ENCODE measurements at places on chromosomes 12 and 14.

DNA sequence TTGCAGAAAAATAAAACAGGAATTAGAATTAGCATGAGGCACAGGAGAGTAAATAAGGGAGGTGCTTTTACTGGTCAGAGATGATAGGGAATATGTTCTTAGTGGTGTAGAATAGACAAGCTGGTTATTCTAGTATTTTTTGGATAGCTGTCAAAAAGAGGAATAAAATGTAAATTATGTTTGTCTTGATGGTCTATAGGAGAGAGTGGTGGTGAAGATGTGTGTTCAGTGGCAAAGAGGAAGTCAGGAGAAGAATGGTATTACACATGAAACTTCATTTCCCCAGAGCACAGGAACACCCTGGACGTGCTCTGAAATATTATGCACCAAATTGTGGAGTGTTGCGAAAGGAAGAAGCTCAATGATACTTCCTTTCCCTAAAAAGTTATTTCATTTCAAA, 27.8 kb downstream of the MUCL1 start:
- no peak for DNase-seq

GRCh38 chr12:45666396-45666795, 63.1 kb upstream of the ARID2 start:
- no peak for DNase-seq

DNA sequence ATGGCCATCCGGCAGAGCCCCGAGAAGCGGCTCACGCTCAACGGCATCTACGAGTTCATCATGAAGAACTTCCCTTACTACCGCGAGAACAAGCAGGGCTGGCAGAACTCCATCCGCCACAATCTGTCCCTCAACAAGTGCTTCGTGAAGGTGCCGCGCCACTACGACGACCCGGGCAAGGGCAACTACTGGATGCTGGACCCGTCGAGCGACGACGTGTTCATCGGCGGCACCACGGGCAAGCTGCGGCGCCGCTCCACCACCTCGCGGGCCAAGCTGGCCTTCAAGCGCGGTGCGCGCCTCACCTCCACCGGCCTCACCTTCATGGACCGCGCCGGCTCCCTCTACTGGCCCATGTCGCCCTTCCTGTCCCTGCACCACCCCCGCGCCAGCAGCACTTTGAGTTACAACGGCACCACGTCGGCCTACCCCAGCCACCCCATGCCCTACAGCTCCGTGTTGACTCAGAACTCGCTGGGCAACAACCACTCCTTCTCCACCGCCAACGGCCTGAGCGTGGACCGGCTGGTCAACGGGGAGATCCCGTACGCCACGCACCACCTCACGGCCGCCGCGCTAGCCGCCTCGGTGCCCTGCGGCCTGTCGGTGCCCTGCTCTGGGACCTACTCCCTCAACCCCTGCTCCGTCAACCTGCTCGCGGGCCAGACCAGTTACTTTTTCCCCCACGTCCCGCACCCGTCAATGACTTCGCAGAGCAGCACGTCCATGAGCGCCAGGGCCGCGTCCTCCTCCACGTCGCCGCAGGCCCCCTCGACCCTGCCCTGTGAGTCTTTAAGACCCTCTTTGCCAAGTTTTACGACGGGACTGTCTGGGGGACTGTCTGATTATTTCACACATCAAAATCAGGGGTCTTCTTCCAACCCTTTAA, 1.5 kb downstream of the FOXG1 start:
- no peak for DNase-seq

- DNase-seq: no peak
These were observed 199.3 kb upstream of the PPFIA2 start for GRCh38 chr12:81958406-81958805.

GRCh38 chr12:125742413-125742812, 677.2 kb downstream of the AACS start:
- DNase-seq: no peak

DNA sequence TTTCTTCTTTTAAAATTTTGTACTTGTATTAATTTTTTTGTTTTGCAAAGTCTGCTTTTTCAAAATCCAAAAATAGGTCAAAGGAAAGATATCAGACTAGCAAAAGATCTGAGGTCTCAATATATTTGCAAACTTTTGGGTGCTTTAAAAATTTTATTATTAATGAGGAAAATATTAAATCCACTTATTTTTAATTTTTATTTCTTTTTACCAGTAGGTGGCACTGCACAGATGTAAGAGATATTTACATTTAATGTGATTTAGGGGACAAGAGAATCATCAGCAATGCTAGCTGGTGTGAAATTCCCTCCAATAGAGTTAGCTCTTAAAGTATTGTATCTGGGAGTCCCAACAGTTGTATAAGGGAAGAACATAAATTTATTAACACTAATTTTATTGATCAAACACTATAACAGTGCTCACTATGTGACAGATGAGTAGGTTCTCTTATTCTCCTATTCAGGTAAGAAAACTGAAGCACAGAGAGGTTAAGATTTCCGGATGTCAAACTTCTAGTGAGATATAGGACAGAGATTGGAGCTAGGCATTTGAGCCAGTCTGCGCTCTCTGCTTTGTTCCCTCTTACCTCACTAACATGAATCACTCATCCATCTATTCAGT, 30.5 kb downstream of the ALX1 start:
- DNase-seq: no peak

DNA sequence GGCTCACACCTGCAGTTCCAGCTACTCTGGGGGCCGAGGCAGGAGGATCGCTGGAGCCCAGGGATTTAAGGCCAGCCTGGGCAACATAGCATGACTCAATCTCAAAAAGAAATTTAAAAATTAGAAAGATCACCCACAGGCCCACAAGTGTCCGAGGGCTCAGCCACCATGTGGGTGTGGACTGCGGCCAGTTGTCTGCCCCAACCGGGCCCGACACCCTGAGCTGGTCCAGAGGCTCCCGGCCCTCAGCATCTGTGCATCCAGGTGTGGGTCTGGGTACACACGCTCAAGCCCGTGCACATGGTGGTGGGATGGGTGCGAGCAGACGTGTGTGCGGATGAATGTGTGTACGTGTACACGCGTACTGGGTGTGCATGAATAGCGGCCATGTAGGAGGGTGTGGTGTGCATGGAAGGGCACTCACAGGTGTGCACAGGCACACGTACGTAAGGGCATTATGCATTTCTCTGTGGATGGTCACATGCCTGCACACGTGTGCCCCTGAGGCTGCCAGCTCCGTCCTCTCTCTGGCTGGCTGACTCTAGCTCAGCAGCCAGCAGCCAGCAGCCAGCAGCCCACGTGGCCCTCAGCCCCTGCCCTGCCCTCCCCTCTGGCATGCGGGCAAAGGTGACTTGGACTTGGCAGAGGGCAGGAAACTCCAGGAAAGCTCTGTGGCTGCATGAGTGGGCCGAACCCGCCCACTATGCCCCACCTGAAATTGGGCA, 23.3 kb upstream of the NUDT14 start:
- no peak for DNase-seq

- DNase-seq: no peak
These were observed 50.0 kb downstream of the LGMN start for GRCh38 chr14:92698393-92698792.

DNA sequence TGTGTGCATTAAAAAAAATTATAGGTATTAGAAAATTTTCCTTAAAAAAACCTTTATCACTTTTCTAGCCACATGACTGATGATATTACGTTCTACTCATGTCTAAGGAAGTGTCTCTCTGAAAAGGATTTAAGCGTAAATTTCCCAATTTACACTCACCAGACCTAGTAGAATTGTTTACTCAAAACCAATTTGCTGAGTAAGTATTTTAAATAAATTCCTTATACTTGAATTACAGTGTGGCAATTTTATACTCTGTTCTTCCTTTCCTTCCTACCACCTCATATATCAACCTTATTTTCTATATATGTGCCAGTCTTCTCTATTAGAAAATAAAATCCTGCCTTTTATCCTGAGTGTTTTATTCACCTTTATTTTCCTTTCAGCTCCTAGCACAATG, 1035.1 kb downstream of the TRHDE start:
- no peak for DNase-seq

DNA sequence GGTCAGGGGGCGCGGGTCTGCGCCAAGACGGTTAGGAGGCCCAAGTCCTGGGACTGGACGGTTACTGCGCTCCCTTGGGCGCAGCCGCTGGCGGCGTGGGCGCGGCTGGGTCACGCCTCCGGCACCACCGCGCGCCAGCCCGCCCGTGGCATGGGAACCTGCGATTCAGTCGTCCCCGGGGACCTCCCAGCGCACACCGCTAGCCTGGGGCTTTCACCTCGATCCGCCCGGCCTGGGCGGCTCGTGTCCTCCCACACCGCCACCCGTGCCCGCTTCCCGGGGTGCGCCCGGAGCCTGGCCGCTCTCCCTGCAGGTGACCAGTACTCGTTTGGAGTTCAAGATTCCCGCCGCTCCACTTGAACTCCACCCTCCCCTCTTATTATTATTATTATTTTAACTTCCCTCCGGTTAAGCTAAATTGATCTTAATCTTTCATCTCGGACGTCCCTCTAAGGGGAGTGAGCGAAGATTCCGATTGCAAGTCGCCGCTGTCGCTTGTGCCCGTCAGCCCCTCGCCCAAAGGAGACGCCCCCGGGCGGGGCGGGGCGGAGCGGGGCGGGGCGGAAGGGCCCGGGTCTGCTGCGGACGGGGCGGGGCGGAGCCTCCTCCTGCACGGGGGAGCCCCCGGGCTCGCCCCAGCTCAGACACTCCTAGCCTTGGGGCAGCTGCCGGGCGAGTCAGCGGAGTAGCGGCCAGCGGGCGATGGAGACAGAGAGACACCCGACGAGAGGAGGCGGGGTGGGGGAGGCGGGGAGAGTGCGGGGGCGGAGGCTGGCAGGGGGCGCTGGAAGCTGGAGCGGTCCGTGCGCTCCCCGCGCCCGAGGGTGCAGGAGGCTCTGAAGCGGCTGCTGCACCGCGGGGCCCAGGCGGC, at the start of gene KCNMB4:
Gene KCNMB4 (plus strand): TSS at position 643 of the 871 bp plus-strand sequence. CDS start 445 bp downstream, outside the sequence.
- DNase-seq: peak; percentile 14

DNA sequence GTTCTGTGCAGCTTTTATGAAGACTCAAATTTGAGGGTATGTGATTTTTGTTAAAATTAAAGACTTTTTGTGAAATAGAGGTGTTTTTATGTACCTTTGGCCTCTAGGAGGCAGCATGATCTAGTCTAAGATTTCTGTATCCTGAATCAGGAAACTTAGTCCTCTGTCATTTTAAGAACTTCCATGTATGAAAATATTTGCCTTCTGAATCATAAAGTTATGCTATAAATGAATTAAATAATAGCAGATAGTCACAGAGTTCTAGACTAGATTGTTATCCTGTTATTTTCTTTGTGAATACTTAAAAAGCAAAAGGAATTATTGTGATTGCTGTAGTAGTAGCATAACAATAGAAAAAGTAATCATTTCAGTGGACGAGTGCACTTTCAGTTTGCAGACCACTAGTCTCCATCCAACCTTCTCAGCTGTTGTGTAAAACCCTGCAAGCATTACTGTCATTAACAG, 56.3 kb downstream of the FGD4 start:
- no peak for DNase-seq
